ENCODE measurements at places on chromosomes 11 and 22.

- DNase-seq = no peak
Measured at GRCh38 chr11:1771700-1772099, 8.0 kb upstream of the CTSD start.

GRCh38 chr22:30782613-30783012, 87.9 kb downstream of the OSBP2 start:
- DNase-seq = no peak

DNA sequence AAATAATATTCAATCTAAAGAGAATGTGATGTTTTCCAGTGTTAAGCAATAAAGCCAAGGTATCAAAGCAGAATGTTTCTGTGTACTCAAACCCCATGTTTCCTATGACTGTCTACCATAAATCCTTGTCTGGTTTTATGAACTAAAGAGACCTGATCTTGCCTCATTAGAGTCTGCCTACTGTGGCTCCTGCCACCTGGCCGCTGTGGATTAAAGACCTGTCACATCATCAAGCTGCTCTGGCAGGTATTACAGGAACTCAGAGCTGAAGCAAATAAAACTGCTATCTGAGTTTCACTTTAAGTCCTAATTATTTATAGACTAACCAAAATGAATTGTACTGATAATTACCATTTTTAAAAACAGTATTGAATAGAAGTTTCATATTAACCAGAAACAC, 207.8 kb upstream of the CCDC90B start:
- DNase-seq = no peak

- DNase-seq = no peak
Measured at GRCh38 chr11:125229916-125230315, 65.4 kb downstream of the PKNOX2 start.

- no peak for DNase-seq
Measured at GRCh38 chr11:75428989-75429640, 3.9 kb downstream of the KLHL35 start.

DNA sequence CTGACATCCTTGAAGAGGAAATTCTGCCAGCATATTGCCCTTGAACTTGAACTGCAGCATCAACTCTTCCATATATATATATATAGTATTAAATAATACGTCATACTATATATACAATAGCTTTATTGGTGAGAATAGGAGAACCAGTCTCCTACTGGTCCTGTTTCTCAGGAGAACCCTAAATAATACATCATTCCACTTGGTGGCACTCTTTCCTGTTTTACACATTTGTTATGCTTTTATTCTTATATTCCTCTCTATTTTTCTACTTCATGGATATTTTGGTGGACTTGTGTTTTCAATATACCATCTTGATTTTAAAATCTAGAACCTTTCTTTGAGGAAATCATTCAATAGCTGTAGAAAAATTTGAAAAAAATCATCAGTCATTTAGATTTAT, 193.3 kb downstream of the TRPC6 start:
- DNase-seq = no peak

GRCh38 chr11:120182790-120183491, 27.9 kb upstream of the OAF start:
- peak; percentile 63 for DNase-seq

- DNase-seq = no peak
Measured at GRCh38 chr22:48700566-48701295, 1126.9 kb downstream of the BRD1 start.
